AG10803 (cell line): ENCODE measurements at places on chromosomes 16 and 17.

DNA sequence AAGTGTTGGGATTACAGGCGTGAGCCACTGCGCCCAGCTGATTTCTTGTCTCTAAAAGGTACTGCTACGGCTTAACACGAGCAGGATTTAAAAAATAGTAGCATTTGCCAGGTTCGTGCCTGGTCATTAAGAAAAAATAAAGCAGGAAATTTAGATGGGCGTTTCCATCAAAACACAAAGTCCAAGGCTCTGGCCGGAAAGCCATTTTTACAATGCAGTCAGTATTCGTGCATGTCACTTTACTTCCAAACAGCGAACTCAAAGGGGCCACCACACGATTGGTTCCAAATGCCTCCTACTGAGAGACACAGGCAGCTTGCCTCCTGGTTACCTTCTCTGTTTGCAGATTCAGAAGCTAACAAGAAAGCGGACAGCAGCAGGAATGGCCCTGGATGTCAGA, 66.2 kb downstream of the MRM3 start:
- no peak for DNase-seq

DNA sequence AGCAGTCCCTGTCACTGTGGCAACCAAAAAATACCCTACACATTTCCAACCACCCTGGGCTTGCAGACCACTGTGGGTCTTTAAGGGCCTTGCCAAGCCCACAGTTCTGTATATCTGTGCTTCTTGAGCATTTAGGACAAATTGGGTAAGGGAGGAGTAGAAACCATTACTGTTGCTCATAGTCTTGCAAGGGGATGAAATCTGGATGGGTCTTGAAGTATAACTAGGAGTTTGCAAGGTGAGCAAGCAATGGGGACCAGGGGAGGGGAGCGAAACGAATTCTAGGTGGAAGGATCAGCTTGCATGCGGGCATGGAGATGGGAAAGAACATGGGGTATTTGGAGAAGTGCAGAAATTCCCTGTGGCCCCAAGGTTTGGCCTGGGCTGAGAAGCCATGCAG, 202.9 kb downstream of the RAB11FIP4 start:
- no peak for DNase-seq

- DNase-seq = no peak
These were observed 2.6 kb downstream of the LRRC75A start for GRCh38 chr17:16489431-16489830.

- no peak for DNase-seq
These were observed 110.8 kb upstream of the CDH5 start for GRCh38 chr16:66255647-66256046.

- no peak for DNase-seq
These were observed 39.8 kb upstream of the METTL16 start for GRCh38 chr17:2551493-2551892.

DNA sequence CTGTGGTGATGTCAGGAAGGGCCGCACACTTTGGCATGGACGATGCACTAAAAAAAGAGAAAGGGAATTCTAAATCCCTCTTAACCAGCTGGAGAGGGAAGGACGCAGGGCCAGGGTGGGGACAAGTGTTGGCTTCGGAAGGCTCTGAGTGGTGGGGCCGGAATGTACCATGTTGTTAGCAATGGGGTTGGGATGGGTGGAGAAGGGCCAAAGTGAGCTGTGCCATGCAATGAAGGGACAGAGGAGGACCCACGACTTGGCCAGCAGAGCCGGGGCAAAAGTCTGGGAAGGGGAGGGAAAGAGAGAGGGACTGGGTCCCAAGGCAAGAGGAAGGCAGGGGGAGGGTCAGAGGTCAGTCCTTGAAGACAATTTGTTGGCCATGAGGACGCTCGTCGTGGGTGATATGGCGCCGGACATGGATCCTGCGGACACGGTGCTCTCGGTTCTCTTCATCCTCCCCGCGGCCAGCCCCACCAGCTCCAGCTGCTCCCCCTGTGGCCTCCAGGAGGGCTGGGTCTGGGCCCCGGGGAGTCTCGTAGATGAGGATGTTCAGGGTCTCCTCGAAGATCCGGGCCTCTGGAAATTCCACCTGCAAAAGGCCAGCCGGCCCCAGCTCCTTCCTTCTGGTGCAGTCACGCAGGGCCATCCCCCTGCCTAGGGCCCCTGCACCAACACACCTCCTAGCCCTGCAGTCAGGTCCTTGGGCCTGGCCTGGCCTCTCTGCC, 6.4 kb downstream of the ASPHD1 start:
- no peak for DNase-seq

DNA sequence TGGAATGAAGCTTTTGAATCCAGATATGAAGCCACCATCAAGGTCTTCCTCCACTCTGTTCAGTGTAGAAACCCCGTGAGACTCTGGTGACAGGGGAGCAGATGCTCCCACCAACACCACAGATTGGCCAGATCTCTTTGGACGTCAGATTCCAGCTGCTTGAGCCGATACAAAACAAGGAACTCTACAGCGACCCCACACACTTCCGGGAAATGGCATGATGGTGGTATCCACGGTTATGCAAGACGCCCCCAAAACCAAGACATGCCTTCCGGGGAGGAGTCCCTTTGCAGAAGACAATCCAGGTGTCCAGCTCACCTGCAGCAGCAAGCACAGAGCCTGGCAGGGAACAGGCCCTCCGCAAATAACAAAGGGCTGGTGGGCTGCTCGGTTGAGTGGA, 19.8 kb upstream of the PITPNA start:
- DNase-seq = no peak

- peak; percentile 93 for DNase-seq
These were observed 2.2 kb upstream of the MPG start for GRCh38 chr16:75580-76501.

GRCh38 chr16:14420721-14421488, 209.2 kb downstream of the PARN start:
- no peak for DNase-seq

DNA sequence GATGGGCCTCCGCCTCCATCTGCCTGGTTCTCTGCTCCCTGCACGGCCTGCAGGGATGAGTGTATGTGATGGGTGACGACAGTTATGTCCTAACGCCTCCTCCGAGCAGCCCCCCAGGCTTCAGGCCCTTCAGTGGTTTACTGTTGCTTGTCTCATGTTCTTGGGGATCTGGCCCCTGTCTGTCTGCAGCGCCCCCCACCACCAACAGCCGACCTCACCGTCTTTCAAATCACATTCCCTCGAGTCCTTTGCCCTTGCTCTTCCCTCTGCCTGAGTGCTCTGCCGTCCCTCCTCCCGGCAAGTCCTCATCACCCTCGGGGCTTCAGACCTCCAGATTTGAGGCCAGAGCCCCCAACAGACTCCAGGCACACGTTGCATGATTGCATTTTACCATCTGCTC, 18.2 kb downstream of the METTL22 start:
- DNase-seq = no peak

DNA sequence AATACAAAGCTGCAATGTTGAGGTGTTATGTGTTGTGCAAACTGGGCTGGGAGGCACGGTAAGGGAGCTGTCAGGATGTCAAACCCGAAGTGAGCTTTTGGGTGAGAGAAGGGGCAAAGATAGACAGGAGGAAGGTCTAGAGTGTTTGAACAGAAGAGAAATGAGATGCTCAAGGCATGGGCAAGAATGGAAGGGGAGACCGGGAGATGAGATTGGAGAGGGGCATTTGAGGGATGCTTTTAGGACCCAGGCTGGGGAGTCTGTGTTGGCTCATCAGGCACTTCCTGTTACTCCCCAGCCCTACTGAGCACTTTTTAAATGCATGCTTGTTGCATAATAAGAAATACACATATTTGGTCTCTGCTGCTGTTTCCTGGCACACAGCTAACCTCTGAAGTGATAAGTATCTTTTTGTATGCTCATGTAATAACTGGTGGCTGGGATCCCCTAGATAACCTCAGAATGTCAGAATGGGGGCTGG, 13.7 kb downstream of the UNC45B start:
- no peak for DNase-seq

- peak; percentile 44 for DNase-seq
These were observed 5.0 kb downstream of the SOST start for GRCh38 chr17:43753493-43754129.

DNA sequence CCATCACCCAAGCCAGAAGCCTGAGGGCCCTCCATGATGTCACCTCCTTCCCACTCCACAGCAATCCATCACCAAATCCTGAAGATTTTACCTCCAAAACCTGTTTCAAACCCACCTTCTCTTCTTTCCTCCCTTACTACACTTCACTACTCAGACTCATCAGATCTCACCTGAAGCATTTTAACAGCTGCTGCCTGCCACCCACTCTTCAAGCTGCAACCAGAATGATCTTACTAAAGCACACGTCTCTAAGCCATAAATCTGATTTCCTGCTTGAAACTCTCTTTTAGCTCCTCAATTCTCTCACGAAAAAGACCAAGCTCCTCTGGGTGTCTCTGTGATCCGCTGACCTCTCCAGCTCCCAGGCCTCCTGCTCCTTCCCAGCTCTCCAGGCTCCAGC, 46.5 kb downstream of the CDK5R1 start:
- no peak for DNase-seq

DNA sequence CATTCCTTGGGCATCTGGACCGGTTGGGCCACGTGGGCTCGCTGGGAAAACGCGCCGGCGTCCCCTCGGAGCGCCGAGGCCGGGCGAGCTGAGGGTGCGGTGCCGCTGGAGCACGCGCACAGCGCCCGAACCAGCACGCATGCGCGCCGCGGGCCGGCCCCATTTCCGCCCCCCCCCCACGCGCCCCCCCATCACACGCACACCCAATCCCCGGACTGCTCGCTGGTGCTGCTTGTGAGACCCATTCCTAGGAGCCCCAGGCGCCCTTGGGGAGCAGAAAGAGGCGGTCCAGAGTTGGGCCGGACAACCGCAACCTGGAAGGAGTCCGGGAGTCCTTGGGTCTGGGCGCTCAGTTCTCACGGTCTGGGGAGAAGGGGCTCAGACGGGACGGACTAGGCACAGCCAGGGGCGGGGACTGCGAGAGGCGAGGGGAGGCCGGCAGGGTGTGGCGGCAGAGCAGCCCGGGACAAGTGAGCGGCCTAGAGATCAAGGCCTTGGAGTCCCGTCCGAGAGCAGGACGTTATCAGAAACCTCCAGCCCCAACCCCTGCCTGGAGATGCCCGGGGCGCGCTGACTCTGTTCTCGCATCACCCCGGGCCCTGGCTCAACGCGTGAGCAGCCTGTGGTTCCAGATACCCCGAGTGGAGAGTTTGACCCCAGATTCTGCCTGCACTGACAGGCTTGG, 6.0 kb upstream of the CBX8 start:
- DNase-seq = no peak

GRCh38 chr16:23949630-23950290, 114.0 kb downstream of the PRKCB start:
- DNase-seq = no peak

- no peak for DNase-seq
These were observed 33.6 kb upstream of the CACNG4 start for GRCh38 chr17:66930933-66931332.

DNA sequence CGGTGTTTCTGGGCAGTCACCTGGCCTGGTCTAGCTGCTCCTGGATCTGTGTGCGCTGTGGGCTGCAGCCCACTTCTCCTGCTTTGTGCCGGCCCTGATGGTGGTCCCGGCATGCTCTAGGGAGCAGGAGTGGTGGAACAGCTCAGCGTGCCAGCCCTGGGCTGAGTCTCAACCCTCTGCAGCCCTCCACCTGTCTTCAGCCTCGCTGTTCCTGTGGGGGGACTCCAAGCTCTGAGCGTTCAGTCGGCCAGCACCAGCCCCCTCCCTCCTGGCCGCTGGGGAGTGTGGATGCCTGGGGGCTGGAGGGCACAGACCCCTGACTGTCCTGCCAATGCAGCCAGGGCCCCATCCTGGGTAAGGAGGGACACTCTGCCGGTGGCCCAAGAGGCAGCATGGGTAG, 23.7 kb upstream of the RASD1 start:
- no peak for DNase-seq

DNA sequence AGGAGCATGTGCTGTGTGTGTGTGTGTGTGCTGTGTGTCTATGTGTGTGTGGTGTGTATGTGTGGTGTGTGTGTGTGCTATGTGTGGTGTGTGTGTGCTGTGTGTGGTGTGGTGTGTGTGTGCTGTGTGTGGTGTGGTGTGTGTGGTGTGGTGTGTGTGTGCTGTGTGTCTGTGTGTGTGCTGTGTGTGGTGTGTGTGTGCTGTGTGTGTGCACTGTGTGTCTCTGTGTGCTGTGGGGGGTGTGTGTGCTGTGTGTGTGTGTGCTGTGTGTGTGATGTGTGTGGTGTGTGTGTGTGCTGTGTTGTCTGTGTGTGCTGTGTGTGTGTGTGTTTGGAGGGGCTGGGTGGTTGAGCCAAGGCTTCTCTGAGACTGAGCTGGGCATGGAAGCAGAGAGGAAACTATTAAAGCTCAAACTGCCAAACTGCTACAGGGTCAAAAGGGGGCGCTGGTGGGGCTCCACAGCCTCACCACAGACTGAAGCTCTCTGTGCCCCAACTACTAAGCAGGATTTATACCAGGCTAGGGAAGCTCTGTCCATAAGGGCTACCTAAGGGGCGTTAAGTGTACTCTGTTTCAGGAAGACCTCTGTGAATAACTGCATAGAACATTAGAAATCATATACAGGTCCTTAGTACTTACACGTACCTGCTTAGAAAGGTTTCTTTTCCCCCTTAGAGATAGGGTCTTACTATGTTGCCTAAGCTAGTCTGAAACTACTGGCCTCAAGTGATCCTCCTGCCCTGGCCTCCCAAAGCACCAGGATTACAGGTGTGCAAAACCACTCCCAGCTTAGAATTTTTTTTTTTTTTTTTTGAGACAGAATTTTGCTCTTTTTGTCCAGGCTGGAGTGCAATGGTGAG, 27.8 kb upstream of the GHDC start:
- DNase-seq = peak; percentile 45

DNA sequence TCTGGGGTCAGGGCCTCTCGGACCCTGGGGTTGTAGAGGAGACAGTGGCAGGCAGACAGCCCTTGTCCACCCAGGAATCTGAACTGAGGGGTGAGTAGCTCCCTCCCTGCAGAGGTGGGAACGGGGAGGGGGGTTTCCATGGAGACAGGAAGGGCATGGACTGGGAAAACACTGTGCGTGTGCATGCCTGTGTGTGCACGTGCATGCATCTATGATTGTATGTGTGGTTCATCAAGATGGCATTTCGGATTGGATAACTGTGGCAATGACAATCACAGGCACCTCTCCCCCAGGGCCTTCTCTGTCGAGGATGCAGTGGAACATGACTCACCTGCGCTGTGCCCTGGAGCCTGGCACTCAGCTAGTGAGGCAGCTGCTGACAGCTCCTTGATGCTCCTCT, 6.1 kb upstream of the CD300C start:
- peak; percentile 3 for DNase-seq

GRCh38 chr17:44527102-44527501, 23.9 kb upstream of the GPATCH8 start:
- DNase-seq = no peak

- DNase-seq = no peak
These were observed 112.9 kb downstream of the ANKRD11 start for GRCh38 chr16:89377453-89377848.

GRCh38 chr16:8588682-8589056, 1.6 kb downstream of the TMEM114 start:
- DNase-seq = no peak

GRCh38 chr16:27690608-27691007, 140.7 kb downstream of the KATNIP start:
- DNase-seq = peak; percentile 23
